ENCODE measurements at places on chromosomes 7 and 10. TPM values are rescaled to one million over a fixed set of nuclear protein-coding genes. Genes with fewer than 3 reads are reported as not detected.

DNA sequence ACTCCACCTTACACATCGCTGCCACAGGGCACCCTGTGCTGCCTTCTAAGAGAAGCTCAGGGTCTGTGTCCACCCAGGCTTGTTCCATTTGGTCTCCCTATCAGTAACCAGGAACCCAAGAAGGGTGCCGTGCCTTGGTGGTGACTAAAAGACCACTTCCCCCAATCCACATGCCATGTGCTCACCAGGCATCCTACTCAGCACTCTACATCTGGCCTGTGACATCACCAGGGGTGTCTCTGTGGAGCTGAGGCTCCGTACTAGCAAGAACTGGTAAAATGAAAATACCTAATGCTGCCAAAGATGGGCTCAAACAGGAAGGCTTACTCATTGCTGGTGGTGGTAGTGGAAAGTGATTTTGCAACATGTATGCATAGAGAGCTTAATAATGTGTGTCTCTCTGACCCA lies 19.0 kb upstream of the C10orf71 start:
- DNase-seq: no peak

DNA sequence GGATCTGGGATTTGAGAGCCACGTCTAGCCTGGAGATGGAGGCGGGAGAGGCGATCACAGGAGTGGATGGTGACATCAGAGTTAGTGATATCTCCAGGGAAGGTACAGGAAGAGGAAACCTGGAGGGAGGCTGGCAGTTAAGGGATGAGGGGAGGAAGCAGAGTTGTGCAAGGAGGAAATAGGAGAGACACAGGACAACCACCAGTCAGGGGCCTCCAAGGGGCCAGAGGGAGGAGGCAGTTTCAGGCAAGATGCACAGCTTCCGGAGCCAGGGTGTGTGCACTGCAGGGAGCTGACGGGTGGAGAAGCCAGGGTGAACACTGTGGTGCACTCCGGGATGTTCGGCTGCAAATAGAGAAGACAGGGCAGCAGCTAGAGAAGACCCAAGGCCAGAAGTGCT lies 141.2 kb downstream of the GLI3 start:
- DNase-seq: no peak

- DNase-seq: no peak
Measured at GRCh38 chr10:108568824-108569223, 1354.5 kb downstream of the XPNPEP1 start.

DNA sequence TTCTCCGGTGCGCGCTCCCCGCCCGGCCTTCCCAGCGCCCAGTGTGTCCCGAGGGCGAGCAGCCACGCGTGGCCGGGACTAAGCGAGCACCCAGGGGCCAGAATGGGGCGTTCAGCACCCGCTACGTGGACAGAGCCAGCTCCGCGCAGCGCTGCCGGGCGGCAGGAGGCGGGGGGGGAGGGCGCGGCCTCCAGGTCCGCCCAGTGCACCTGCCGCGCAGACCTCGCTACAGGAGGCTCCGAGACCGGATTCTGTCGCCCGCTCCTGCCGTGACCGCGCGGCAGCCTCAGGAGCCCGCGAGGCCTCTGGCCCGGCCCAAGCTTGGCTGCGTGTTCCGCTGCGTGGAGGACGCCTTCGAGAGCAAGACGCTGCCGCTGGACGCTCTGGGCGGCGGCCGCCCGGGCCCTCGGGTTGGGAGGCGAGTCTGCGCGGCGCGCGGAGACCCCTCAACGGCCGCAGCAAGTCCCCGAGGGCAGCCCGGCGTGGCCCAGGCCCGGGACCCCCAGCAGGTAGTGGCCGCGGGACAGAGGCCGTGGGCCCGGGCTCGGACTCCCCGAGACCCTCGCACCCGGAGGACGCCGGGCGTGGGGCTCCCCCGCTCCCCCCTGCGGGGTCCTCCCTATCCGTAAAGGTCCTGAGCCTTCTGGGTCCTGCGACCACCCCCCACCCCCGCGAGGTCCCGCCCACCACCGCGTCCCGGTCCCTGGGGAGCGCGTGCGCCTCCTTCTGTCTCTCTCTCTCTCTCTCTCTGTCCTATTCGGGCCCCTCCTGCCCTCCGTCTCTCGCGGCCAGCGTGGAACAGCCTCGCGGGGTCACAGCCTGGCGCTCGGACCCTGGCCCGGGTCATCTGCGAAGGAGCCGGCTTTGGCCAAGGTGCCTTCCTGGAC lies 904 bp upstream of the DPYSL4 start:
- peak; percentile 68 for DNase-seq

- no peak for DNase-seq
Measured at GRCh38 chr7:80640846-80641245, 2.4 kb downstream of the CD36 start.

DNA sequence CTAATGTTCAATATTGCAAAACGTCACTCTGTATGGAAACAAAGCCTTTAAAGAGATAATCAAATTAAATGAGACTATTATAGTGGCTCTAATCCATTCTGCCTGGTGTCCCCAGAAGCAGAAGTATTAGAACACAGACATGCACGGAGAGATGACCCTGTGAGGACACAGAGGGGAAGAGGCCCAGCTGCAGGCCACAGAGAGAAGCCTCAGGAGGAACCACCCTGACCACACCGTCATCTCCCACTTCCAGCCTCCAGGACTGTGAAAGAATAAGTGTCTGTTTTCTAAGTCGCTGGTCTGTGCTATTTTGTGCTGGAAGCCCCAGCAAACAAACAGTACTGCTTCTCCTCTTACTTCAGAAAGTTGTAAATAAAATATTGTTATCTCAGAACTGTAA lies 283.5 kb upstream of the ADARB2 start:
- no peak for DNase-seq

DNA sequence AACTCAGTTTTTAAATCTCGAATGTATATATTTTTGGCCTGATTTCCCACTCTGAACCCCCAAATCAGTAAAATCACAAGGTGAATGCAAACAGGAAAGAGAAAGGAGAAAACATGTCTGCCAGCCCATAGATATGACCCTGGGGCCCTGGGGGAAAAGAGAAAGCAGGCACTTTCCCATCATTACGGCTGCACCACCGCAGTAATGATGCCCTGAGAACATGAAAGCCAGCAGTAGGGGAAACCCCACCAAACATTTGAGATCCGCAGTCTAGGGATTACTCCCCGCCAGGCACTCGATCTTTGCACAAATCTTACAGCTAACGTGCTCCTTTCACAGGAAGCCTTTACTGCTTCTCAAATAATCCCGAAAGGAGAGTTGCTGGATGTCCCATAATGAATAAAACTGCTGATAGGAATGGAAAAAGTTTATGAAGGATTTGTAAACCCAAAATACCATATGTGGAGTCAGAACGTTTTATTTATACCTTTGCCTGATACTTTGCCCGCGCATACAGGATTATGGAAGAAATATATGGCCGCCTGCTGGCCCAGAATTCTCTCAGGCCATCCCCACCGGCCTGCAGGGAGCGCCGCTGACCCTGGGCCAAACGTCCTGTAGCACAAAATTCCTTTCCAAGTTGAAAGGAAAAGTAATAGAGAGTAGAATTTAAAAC lies 180.0 kb upstream of the INHBA start:
- no peak for DNase-seq

- DNase-seq: no peak
Measured at GRCh38 chr10:46002916-46003693, 27.3 kb downstream of the NCOA4 start.

DNA sequence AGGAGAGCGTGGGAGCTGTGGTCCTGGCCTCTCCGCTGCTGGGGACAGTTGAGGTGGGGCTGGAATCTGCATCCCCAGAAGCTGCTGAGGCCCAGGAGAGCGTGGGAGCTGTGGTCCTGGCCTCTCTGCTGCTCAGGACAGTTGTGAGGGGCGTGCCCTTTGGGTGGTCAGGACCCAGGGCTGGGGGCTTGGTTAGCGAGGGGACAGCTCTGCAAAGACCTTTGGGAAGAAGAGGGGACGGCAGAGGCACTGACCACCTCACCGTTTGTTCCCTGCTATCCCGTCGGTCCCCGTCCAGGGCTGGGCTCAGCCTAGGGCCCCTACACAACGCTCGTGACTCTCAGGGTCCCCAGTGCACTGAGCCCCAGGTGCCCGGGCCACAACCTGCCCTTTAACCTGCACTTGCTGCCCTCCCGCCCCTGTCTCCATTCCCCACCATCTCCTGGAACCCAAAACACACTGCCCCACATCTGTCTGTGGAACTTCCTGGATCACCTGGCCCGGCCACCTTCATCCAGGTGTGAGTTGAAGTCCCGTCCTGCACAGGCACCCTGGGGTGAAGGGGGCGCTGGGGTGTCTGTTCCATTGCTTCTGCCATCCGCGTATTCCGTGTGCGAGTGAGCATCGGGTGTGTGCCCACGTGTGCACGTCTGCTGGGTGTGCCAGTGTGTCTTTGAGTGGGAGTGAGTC lies 14.1 kb downstream of the FOXL3 start:
- DNase-seq: no peak

GRCh38 chr10:77861366-77861765 lies 65.2 kb downstream of the DLG5 start:
- DNase-seq: no peak

- no peak for DNase-seq
Measured at GRCh38 chr7:20407585-20408466, 77.1 kb downstream of the ITGB8 start.

GRCh38 chr7:140977741-140978140 lies 37.0 kb downstream of the MRPS33 start:
- DNase-seq: no peak

DNA sequence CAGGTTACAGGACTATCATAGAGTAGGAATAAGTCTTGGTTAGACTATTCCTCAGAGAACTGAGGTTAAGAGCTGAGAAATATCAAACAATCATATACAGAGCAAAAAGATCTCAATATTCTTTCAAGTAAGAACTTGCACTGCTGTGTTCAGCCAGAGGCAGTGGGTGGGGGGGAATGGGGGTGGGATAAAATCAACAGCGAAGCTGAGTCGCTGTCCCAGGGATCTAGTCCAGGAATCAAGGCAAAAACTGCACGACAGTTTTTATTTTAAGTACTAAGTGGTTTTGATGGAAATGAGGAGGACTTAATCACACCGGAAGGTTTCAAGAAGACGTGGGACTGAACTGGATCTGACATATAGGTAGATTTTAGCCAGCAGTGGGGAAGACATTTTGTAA lies 159.1 kb downstream of the SRPK2 start:
- no peak for DNase-seq

- DNase-seq: no peak
Measured at GRCh38 chr10:6707352-6707751, 127.3 kb upstream of the PRKCQ start.

DNA sequence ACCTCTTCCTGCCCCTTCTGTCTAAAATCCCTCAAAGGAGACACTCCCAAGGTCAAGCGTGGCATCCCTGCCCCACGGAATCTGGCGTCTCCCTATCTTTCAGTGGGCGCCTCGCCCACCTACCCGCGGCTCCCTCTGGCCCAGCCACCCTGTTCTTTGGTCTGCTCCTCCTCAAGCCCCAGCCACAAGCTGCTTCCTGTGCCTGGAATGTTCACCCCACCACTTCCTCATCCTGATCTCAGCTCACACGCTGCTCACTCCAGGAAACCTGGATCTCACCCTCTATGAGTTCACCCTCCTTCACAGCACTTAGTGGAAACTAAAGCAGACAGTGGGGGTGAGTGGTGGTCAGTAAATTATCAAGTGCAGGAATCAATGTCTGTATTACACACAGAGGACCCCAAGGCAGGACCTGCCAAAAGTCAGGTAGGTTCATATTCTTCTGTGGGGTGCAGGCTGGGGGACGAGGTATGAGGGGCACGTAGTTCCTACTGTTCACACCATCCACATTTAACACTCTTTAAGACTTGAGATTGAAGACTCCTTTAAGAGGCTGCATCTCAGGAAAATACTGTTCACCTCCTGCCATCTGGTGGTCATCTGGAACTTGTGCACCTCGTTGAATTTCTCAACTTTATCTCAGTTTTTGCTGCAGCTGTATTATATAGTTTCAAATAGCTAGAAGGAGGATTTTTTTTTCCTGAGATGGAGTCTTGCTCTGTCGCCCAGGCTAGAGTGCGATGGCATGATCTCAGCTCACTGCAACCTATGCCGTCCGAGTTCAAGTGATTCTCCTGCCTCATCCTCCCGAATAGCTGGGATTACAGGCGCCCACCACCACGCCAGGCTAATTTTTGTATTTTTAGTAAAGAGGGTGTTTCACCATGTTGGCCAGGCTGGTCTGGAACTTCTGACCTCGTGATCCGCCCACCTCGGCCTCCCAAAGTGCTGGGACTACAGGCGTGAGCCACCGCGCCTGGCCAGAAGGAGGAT lies 166.6 kb downstream of the ARHGAP21 start:
- no peak for DNase-seq

GRCh38 chr10:110275128-110275729 lies 29.5 kb downstream of the SMNDC1 start:
- DNase-seq: no peak

DNA sequence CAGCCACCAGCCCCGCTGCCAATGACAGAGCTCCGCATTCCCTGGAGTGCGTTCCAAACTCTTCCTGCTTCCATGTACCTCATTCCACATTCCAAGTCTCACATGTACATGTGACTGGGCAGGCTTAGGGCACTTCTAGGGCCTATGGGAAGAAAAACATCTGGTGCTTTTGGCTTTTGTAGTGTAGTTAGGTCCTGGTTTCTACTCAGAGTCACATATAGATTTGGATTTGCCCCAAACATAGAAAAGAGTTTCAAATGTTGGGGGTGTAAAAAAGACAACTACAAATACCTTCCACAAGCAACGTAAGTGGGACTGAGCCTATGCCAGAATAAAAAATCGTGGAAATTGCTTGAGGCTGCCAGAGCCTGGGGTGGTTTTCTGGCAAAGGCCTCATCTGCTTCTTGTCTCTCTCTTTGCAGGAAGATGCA lies 84.1 kb downstream of the ZNF467 start:
- no peak for DNase-seq

DNA sequence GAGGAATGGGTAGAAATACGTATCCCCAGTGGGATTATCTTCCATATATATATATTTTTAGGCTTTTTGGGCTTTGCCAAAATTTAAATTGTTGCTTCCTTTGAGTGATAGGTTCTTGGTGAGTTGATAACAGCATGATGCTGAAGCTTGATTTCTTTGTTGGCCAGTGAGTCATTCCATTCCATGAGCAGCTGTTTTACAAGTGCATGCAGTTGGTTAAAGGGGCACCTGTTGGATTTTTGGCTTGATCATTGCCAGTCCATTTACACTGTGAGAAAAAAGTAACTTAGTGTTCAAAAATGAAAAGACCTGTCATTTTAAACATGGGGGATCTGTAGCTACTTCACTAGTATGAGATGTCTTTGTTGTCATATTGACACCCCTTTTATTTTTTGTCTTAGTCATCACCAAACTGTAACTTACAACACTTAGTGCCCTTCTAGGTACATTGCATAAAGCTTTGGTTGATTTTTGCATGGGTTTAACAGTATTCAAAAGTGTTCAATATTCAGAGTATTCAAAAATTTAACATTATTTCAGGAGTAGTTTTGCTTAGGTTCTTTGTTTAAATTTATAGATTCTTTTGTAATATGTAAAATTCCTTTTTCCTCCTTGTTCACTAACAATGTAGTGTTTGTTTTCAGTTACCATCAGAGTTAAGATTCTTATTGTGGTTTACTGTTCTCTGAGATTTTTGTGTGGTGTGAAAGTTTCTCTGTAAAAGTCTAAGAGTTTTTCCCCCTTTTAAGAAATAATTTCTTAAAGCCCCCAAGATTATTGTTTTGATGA lies 8.8 kb downstream of the AKAP9 start:
- DNase-seq: no peak

SSC4D gene
- 0.73 TPM for total RNA-seq

ARHGEF35 gene
- 3.4 TPM for total RNA-seq

GRID2IP gene
- total RNA-seq: 0.12 TPM

WASL gene
- total RNA-seq: 7.5 TPM

CDK1 gene
- 104 TPM for total RNA-seq

PLPP4 gene
- total RNA-seq: not detected

KNDC1 gene
- total RNA-seq: 0.54 TPM

GOLGA7B gene
- 0.26 TPM for total RNA-seq

MAD1L1 gene
- total RNA-seq: 56.2 TPM

FEZF1 gene
- total RNA-seq: not detected
